Globus pallidus (tissue), 1 donor: ENCODE measurements at places on chromosomes 6 and 20.

DNA sequence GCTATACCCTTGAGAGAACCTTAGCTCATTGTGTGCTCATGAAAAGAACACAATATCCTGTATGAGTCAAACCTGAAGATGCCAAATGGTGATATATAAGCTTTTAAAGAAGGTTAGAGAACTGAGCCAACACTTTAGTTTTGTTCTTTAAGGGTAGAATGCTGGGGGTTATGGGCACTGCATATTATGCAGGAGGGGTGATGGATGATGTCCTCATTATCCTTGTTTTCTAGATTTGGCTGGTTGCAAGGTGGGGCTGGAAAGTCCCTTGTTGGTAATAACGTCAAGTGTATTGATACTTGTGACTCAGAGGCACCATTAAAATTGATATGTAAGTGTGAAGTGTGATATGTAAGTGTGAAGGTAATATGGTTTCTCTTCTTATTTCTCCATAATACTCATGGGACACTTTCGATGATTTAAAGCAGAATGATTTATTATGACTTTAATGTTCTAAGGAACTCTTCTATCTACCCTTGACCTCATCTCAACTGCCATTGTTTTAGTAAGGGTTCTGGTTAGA is 113.7 kb upstream of the DTNBP1 start:
- DNase-seq: no peak

GRCh38 chr6:10375391-10375969 is 39.4 kb downstream of the TFAP2A start:
- DNase-seq: no peak

GRCh38 chr6:38492031-38492430 is 147.7 kb downstream of the BTBD9 start:
- no peak for DNase-seq

GRCh38 chr20:10758446-10758845 is 84.6 kb upstream of the JAG1 start:
- DNase-seq: no peak

DNA sequence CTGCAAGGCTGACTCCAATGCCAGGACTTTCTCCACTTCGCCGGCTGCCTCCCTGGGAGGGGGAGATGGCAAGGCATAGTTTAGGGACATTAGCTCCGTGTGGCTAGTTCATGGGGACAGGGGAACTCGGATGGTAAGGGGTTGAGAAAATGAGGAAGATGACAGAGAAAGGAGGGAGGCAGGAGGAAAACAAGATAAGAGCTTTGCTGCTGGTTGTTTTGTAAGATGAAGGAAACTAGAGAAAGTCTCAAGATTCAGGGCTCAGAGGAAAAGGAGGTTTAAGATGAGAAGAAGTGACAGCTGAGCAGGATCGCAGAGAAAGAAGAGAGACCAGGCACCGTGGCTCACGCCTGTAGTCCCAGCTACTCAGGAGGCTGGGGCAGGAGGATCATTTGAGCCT is 180.9 kb upstream of the RREB1 start:
- no peak for DNase-seq

GRCh38 chr6:12394170-12394569 is 104.0 kb downstream of the EDN1 start:
- no peak for DNase-seq

- DNase-seq: no peak
Observed at GRCh38 chr6:108652375-108652774, 91.7 kb downstream of the FOXO3 start.

DNA sequence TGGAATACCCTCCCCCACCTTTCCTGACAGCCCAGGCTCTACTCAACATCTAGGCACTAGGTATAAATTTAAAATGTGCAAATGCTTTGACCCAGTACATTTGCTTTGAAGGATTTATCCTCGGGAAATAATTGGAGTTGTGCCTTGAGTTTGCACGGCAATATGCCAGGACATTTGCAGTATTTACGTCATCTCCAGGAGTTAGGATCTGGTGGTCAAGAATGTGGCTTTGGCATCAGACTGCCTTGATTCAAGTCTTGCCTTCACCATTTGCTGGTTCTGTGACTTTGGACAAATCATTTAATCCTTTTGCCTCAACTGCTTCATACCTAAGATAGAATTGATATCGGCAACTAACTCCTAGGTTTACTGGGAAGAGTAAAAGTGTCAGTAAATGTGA is 169.6 kb downstream of the PLCB1 start:
- DNase-seq: no peak

DNA sequence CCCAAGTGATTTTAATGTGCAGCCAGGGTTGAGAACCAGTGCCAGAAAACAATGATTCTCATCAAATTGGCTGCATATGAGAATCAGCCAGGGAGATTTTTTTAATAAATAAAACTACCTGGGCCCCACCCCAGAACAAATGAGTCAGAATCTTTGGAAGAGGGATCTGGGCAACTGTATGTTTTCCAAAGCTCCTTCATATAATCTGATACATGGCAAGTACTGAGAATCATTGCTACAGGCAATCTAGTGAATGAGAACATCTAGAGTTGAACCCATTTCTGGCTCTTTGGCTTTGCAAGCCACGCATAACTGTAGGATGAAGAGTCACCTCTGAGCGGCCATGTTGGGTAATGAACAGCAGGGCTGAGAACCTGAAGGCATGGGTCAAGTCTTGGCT is 26.1 kb upstream of the DSP start:
- no peak for DNase-seq

- no peak for DNase-seq
Observed at GRCh38 chr6:41625442-41625841, 12.8 kb upstream of the MDFI start.

DNA sequence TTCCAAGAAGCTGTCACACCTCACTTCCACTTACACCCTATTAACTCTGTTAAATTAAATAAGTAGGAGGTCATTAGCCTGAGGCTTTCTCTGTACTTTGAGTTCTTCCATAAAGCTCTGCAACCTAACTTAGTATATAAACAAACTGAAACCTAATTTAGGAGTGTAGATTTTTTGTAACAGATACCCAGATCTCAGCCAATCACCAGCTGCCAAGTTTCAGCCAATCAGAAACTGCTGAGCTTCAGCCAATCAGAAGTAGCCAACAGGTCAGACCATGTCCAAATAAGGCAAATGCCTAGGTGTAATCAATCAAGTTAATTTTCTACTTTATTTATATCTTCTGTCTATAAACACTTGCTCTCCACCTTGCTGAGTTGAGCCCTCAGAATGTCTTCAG is 142.7 kb upstream of the SULF2 start:
- DNase-seq: no peak

- no peak for DNase-seq
Observed at GRCh38 chr6:34152806-34153520, 7.1 kb upstream of the GRM4 start.

DNA sequence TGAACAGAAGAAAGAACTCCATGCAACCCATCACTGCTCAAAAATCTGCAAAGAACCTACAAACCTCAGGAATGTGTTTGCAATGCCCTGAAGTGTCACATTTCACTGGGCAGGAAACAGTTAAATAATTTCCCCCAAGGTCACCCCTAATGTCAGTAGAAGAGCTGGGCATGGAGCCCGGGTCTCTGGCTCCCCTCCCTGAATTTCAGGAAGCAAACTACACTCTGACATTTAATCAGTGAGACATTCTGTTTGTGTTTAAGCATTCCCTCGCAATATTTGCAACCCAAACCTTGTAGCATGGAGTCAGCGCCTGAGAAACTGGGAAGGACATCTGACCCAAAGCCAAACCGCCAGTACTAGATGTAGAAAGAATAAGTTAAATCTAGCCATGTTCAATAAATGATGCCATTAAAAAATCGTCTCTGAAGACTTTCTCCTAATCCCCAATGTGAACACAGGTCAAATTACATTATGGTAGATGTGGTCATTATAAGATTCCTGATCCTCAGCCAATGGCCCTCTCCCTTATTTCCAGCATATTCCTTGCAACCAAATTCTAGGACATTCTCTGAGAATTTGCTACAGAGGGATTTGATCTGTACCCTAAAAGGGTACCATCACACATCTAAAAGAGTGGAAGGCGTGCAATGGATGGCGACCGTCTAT is 91.2 kb upstream of the ADTRP start:
- peak; percentile 5 for DNase-seq

DNA sequence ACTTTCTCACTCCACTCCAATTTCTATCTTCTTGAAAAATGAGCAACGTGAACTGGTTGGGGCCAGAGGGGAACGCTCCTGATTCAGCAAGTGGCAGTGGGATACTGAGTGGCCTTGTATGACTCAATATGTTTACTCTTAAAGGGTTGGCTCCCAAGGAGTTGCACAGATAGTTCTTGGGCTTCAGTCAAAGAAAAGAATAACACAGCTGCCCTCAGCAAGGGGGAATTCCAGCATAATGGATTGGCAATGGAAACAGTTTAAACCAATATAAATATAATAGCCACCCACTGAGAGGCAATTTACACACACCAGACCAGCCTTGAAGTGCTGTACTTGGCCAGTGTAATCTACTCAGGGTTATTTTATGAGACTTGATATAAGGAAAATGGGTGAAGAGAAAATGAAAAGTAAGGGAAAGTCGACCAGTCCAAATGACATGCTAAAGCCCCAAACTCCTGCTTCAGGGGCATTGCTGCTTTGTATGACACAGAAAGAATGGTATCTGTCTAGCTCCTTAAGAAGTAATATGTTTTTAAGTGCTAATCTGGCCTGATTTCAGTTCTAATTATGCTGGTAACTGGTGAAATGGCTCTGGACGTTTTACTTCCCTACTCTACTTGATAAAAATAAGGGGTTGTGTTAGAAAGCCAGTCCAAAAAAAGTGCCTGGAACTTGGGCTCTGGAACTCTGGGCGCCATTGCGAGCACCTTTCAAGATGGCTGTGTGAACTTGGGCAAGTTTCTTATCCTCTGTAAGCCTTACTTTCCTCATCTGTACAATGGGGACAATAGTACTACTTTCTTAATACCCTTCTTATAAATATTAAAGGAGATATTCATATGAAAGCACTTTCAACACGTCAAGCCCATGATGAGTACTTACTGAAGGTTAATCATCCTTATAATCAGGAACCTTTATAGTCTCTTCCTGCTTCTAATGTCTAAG is 712.9 kb upstream of the MAP3K7 start:
- no peak for DNase-seq

DNA sequence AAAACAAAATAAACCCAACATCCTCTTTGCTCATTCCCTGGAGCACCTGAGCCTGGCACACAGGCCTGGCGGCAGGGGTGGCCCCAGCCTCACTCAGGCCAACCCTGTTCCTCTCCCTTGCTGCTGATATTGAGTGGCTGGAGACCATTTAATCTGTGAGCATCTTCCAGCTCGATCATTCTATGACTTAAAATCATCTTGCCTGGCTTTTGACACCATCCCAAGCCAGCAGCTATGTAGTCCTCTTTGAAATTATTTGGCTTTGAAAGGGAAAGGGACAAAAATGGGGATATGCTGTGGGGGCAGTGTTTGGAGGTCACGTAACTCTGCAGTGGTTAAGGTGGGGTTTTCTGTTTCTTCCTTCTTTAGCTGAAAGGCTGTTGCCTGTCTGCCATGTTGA is 22.8 kb downstream of the EZR start:
- no peak for DNase-seq

GRCh38 chr20:50980071-50980681 is 21.6 kb downstream of the MOCS3 start:
- no peak for DNase-seq

GRCh38 chr20:62927128-62927705 is 912 bp upstream of the DIDO1 start:
- DNase-seq: no peak

- no peak for DNase-seq
Observed at GRCh38 chr6:69887026-69887425, 20.7 kb downstream of the COL19A1 start.

DNA sequence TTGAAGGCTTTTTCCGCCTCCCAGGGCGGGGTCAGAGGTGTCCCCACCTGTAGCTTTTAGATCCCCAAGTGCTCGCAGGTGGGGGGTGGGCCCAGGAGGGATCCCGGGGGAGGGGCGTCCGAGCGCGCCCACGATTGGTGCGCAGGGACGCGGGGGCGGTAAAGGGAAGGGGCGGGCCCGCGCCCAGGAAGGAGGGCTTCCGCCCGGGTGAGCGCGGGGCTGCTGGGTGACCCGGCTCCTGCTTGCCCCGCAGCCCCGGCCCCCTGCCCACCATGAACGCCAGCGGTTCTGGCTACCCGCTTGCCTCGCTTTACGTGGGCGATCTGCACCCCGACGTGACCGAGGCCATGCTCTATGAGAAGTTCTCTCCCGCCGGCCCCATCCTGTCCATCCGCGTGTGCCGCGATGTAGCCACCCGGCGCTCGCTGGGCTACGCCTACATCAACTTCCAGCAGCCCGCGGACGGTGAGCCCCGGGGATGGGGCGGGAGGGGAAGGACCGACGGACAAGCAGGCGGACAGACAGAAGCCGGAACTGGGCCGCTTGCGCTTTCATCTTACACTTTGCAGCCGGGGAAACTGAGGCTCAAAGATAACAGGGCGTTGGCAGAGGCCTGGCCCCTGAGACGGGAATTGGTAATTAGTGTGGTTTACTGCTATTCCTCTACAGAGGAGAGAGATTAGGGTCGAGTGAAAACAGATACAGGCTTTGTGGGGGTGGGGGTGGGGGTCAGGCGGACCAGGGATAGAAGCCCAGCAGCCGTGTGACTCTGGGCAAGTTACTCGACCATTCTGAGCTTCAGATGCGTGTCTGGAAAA is at the start of gene PABPC1L:
PABPC1L (plus strand) TSS at position 189 of the 818 bp plus-strand sequence; CDS start at position 273, 84 bp downstream.
- no peak for DNase-seq

DNA sequence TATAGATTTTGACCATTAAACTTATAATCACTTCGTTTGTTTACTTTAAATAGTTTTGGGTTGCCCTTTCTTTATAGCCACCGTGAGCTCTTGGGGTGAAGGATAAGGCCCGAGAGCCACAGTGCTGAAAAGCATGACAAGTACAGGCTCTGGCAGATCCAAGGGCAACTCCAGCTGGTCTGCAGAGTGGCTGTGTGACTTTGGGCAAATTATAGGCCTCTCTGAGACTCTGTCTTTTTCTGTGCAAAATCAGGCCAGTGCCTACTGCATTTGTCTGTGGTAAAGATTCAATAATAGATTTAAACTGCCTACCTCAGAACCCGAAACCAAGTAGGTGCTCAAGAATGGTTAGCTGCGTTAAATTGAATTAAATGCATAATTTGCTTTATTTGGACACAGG is 511.3 kb downstream of the QKI start:
- no peak for DNase-seq

DNA sequence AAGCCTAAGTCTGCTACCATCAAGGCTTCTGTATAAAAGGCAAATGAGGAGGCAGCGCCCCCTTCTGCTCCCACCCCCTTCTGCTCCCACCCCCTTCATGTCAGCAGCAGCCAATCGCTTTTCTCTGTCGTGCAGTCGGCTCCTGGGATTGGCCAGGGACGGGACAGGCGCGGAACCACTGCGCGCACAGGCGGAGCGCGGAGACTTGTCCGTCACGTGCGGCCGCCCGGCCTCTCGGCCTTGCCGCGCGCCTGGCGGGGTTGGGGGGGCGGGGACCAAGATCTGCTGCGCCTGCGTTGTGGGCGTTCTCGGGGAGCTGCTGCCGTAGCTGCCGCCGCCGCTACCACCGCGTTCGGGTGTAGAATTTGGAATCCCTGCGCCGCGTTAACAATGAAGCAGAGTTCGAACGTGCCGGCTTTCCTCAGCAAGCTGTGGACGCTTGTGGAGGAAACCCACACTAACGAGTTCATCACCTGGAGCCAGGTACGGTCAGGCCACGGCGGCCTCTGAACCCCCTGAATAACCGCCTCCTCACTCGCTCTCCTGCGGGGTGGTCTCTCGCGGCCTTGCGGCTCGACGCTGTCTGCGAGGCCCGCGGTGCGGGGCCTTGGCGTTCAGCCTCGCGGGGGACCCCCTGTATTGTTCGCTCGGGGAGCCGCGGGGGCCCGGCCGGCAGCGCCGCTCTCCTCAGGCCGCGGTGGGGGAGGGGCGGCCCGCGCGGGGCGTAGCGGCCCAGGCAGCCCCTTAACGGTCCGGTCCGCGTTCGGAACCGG is at the start of gene HSF2:
HSF2 (plus strand) TSS at position 305 of the 773 bp plus-strand sequence; CDS start at position 391, 86 bp downstream.
- peak; percentile 98 for DNase-seq
